CD4-positive, alpha-beta T cell treated with Interleukin-2 at 100 ng/mL for 4 hours (primary cell): ENCODE measurements at places on chromosomes 16 and 17.

- DNase-seq: no peak
These were observed 22.7 kb downstream of the LIG3 start for GRCh38 chr17:35002876-35003551.

- no peak for DNase-seq
These were observed 10.4 kb downstream of the GALK1 start for GRCh38 chr17:75754378-75755204.

DNA sequence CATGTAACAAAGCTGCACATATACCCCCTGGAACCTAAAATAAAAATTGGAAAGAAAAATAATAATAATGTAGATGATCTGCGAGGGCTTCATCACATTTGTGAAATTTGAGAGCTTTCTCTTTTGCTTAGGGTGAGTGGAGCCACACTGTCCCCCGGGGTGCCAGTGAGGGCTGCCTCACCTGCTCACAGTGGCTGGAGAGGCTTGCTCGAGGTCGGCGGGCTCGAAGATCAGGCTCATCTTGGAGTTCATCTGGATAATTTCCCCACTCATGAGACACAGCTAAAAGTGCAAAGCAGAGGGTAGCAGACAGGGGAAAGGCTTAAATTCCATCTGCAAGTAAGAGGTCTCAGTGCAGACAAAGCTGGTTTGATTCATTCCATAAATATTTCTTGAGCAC, 123.8 kb downstream of the DNAH3 start:
- no peak for DNase-seq

- no peak for DNase-seq
These were observed 67.3 kb downstream of the OR1D5 start for GRCh38 chr17:2995886-2996809.

GRCh38 chr16:57846078-57846697, 43.9 kb upstream of the KIFC3 start:
- no peak for DNase-seq

DNA sequence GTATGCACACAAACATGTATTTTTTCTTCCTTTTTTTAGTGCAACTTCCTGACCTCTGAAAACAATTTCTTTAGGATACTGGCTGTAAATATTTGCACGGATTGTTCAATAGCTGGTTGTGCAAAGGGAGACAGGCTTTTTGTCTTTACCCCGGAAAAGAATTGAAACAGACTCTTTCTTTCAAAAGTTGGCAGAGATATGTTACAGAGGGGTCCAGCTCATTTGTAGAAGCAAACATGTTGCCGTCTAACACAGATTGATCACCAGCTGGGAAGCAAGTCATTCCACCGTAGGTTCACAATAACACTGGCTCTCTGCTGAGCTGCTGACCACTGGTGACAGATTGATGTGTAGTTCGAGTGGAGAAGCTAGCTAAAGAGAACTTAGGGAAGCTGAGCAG, 130.9 kb downstream of the STX8 start:
- no peak for DNase-seq

GRCh38 chr16:50261707-50262235, 4.6 kb upstream of the ADCY7 start:
- DNase-seq: no peak

GRCh38 chr17:28693869-28694268, 17.8 kb downstream of the PROCA1 start:
- DNase-seq: no peak

- no peak for DNase-seq
These were observed 38.6 kb upstream of the TOB1 start for GRCh38 chr17:50904518-50905459.

- no peak for DNase-seq
These were observed 66.8 kb downstream of the BCAS3 start for GRCh38 chr17:60744355-60744966.

- no peak for DNase-seq
These were observed 10.8 kb downstream of the CDK5R1 start for GRCh38 chr17:32497431-32498205.

GRCh38 chr16:24046442-24046841, 209.7 kb upstream of the CACNG3 start:
- no peak for DNase-seq

- no peak for DNase-seq
These were observed 408.6 kb downstream of the UTP18 start for GRCh38 chr17:51668963-51669246.

GRCh38 chr17:77923776-77924513, 34.6 kb upstream of the TNRC6C start:
- DNase-seq: no peak

DNA sequence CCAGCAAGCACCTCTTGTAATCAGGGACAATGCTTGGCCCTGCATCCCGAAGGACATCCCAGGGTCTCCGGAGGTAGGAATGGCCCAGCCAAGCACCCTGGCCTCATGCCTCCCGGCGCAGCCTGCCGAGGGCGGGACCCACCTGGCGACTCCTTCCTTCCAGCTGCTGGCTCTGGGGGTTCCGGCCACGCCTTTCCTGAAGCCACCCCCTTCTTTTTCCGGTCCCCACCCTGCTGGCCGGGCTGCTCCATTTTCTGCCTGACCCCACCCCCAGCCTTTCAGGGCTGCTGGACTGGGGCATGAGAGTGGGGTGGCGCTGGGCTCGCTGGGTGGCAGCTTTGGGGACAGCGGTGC, 22.5 kb upstream of the CIBAR2 start:
- no peak for DNase-seq
